Stimulated activated CD4-positive, alpha-beta T cell treated with anti-CD3 and anti-CD28 coated beads, Interleukin-15, amount 100 ng/mL, for 24 hours (primary cell): ENCODE measurements at places on chromosomes 13 and 19.

DNA sequence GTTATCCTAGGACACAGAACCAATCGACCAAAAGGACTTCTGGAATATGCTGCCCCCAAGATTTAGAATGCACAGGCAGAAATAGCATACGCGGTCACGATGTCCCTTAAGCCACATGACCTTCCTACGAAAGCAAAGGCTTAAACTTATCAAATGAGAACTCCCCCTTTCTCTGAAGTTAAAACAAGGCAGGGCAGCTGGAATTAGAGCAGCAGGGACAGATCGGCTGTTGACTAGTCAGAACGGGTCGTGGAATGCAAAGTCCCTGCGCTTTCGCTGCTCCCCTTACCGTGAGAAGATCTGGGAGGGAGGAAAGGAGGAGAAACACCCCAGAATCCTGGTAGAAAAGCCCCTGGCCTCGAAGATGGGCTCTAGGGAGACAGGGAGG is 799 bp upstream of the USPL1 start:
- DNase-seq, result no peak

- no peak for DNase-seq
These were observed 595.5 kb downstream of the TBC1D4 start for GRCh38 chr13:74886502-74886901.

- DNase-seq, result no peak
These were observed 33.8 kb upstream of the SACS start for GRCh38 chr13:23467048-23467931.

DNA sequence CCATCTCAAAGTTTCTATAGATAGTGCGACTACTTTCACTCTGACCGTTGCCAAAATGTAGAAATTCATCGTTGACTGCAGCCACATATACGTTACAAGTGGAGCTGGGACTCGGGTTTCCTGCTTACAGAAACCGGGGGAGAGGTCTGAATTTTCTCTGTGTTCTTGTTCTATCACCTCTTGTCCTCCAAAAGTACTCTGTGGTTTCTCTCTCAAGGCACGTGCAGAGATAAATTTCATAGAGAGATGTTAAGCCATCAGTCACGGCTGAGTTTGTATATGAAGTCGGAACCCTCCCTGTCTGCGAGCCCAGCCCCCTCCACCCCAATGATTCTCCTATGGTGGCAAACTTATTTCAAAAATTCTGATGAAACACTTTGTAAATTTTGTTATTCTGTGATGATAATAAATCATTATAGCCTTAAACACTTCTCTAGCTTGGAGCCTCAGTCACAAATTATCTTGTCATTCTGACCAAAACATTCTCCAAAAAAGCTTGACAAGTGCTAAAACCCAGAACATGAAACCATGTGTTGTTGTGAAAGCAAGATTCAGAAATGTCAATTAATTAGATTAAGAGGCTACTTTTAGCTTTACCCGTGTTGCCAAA is 87.5 kb downstream of the TSHZ3 start:
- no peak for DNase-seq

DNA sequence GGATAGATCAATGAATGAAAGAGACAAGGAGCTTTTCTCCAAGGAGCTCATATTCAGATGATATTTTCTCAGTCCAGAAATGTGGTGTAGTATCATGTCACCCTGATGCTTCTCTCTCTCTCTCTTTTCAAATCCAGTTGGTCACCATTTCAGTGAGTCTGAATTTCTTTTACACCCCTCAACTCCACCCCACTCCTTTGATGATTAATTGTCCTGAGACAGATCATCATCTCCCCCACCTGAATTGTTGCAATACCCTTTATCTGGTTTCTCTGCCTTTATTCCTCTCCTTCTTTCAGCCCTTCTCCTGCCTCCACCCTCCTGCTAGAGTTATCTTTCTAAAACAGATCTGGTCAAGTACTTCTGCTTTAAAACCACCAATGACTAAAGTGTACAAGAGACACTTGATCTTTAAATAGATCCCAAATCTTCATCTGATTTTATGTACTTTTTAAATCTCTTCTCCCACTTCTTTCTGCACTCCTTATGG is 299.8 kb downstream of the KLF5 start:
- DNase-seq, result no peak

GRCh38 chr19:40464059-40465024 is 1.2 kb downstream of the BLVRB start:
- DNase-seq, result peak; percentile 86

DNA sequence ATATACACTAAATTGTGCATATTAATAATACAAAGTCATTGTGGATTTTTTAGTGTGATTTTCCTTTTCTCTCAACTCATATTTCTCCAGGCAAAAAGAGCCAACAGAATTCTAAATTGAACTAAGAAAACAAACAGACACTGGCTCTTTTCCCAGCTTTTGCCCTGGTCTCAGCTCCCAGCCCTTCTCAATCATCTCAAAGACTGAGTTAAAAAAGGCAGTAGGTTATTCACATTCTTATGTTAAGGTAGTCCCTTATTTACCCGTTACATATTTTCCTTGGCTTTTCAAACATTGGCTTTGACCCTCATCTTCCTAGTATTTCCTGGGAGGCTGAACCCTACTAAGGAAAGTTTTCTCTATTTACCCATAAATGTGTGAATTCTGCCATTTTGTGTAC is 753.6 kb downstream of the LIG4 start:
- DNase-seq, result no peak

- no peak for DNase-seq
These were observed 342.6 kb downstream of the ITGBL1 start for GRCh38 chr13:101795025-101795424.

GRCh38 chr13:48236528-48237353 is 3.7 kb downstream of the ITM2B start:
- no peak for DNase-seq

- DNase-seq, result no peak
These were observed 62.8 kb upstream of the LRCH1 start for GRCh38 chr13:46490129-46490528.

DNA sequence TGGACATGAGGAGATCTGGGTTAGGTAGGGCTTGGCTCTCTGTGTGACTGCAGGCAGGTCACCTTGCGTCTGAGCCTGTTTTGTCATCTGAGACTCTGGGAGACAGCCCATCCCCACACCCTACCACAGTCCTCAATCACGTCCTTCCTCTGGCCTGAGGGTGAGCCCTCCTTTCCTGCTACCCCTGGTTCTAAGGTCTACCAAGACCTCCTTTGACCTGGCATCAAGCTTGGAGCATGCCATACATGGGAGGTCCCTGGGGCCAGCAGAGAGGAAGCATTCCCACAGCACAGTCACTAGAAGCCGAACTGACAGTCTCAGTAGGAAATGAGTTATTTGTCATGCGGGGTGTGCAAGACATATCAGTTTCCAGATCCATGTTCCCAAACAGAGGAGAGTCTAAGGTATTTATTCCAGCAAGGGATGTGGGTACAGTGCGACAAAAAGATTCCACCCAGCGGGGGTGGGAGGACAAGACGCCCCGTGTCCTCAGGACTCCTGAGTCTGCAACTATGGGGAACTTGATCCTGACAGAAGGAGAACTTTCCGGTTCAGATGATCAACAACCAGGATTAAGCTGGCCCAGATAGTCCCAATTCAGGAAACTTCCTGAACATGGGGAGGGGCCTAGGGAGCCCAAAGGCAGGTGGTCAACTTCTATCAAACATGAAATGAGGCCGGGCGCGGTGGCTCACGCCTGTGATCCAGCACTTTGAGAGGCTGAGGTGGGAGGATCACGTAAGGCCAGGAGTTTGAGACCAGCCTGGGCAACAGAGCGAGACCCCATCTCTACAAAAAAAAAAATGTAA is 9.5 kb downstream of the ARRDC2 start:
- no peak for DNase-seq

- no peak for DNase-seq
These were observed 108.2 kb upstream of the RNF113B start for GRCh38 chr13:98285317-98285716.

DNA sequence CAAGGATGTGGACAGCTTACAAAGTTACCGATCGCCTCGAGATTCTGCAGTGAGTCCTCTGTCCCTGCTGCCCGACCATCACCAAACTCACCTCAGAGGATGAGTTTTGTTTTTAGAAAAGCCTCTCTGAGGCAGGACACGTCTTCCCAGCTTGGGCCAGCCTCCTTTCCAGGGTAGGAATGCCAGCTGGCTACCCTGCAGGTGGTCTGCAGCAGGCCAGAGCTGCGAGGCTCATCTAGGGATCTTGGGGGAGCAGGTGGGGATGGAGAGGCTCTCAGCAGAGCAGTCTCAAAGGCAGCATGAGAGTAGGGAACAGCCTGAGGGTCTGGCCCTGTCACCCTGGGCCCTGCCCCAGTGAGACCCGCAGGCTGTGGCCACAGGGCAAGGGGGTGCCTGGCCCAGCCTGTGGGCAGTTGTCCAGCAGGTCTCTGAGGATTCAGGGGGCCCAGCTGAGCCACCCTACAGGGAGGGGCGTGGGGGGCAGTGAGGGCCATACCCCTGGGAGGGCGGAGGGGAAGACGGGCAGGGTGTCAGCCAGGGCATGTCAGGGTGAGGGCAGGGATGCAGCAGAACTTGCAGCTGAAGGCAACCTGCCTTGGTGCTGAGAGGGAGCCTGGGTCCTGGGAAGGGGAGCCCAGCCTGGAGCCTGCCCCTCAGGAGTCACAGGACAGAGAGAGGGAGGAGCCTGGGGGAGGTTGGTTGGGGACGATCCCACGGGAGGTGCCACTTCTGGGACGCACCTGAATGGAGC is 57.3 kb upstream of the TPM4 start:
- no peak for DNase-seq

DNA sequence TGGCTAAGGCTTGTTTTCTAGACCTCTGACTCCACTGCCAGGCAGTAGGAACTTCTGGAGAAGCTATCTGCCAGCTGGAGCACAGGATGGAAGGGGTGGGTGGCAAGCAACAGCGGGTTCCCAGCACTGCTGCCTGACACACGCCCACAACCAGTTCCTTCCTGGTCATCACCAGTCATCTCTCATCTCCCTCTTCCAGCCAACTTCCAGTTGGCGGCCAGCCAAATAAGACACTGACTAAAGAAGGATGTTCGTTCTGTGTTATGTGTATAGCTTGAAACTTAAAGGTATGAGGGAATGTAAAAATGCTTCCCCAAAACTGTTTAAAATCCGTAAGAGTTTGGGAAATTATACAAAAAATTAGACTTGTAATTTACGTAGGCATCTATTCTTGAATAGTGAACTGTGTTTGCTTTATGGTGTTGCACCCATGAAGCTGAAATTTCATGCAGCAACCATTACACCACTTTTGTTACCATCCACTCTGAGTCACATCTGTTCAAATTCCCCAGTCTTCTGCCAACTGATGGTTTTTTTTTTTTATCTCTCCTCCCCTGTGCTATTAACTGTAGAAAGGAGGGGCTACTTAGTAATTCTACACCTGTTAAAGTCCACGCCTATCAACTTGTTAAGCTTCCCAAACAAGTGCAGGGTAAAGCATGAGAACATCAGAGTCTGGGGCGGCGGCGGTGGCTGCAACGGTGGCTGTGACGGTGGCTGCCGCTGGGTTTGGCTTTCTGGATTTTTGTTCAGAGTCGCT is 86.2 kb upstream of the FRY start:
- DNase-seq, result no peak

- DNase-seq, result no peak
These were observed 133.8 kb downstream of the CRYL1 start for GRCh38 chr13:20391597-20392452.

DNA sequence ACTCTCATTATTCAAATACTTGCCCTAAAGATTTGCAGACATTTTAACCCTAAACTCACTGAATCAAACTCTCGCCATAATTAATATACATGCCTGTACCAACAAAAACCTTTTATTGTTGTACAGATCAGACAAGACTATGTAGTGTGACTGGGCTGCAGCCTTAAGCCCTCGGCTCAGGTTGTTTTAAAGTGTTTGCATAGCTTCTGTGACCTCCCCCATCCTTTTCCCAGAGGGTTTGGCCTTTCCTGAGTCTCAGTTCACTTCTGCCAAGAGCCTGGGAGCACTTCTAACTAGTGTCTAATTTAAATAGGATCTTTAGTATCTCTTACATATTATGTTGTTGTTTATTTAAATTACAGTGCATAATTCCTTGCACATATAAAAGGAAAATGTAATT is 158.2 kb downstream of the HS6ST3 start:
- no peak for DNase-seq

DNA sequence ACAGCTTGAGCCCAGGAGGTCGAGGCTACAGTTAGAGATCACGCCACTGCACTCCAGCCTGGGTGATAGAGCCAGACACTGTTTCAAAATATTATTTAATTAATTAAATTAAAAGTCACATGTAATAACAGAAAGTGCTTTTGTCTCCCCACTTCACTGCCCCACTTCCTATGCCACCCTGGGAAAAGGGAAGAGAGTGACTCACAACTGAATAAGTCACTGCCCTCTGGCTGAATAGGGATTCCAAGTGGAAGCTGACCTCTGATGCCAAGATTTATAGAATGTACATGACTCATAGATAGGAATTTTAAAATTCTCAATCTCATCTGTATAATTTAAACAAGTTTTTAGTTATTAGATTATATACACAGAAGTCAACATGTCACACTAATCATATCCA is 22.2 kb upstream of the ERVV-1 start:
- DNase-seq, result no peak

DNA sequence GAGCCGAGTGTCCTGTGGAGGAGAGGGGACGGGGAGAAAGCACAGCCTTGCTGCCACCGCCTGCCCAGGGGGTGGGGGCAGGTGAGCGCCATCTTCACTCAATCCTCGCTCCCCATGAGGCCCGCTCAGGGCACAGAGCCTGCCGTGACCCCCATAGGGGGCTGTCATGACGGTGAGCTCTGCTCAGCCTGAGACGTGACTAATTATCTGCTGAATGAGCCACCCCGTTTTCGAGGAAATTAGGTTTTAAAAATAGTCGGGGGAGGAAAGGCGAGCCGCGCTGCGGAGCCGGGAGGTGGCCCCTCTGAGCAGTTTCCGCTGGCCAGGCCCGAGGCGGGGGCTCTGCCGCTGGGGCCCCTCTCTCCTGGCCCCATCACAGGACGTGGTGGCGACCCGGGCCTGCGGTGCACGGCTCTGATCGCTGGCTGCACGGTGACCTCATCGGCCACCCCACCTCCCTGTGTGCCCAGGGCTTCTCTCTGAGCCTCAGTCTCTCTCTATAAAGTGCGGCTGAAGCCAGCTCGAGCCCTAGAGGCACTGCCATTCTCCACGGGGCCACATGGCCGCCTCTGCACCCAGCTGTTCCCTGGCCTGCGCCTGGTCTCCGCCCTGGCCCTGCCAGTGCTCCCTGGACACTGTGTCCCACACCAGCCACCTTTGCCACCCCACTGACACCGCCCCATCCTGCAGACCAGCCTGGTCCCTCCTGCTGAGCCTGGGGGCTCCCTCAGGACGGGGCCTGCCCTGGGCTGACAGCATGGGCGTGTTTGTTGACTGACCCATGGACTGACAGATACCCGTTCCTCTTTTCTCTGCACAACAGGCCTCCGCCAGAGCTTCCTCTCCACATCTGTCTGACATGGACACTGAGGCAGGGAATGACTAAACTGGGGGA is 28.3 kb downstream of the PIP5K1C start:
- DNase-seq, result peak; percentile 51

- DNase-seq, result no peak
These were observed 1251.9 kb upstream of the SLC10A2 start for GRCh38 chr13:104318121-104318520.

GRCh38 chr19:36215276-36216123 is 594 bp downstream of the ZNF146 start:
- DNase-seq, result peak; percentile 56
